Spleen (tissue), 13 donors: ENCODE measurements at places on chromosomes 16 and 17.

- DNase-seq = no peak
These were observed 12.0 kb upstream of the BCAR1 start for GRCh38 chr16:75263291-75263962.

DNA sequence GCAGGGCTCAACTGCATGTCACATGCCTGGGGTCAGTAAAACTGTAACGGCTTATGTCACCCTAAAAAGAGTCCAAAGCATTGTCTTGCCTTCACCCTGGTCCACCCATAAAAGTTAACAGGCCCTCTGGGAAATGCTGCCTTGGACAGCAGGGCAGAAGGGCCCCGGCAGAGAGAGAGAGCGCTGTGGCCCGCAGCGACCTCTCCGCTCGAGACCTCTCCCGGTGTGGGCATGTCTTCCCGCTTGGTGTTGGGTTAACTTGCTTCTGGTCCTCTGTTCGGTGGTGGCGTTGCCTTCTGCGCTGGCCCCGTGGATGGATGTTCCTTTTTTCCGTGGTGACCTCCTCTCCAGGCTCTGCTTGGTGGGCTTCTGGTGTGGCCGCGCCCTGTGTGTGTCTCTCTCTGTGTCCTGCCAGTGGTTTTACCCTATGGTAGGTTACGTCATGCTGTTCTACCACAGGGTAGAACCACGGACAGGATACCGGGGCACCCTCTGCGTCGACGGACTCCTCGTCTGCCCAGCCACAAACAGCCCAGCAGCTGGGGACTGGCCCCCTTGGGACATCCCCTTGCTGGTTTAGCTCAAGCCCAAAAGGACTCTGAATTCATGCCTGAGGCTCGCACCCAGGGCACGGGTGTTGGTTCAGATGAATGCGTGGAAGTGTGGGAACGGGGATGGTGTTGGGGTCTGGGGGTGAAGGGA is 18.3 kb upstream of the CLEC18A start:
- peak; percentile 40 for DNase-seq

DNA sequence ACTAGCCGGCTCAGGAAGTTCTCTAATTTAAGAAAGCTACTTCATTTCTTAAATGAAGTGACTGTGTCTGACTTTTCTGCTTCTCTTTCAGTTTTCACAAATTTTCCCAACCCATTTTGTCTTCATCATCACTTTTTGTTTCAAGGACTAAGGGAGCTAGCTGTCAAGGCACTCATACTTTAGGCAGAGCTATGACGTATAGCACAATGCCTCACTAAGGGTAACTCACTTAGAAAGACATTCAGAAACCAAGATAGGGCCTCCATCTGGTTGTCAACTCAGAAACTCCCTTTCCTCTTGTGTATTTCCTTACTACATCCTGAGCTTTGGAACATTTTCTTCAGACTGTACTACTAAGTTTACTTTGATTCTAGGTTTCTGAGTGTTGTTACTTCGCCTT is 397.9 kb downstream of the TOX3 start:
- no peak for DNase-seq

- DNase-seq = peak; percentile 94
These were observed 1.4 kb upstream of the VAMP2 start for GRCh38 chr17:8163978-8164814.

- DNase-seq = no peak
These were observed 17.9 kb upstream of the SPN start for GRCh38 chr16:29644973-29645693.

- DNase-seq = no peak
These were observed 7.2 kb downstream of the SOX9 start for GRCh38 chr17:72128039-72128438.
